ENCODE measurements at places on chromosomes 2 and 18. TPM values are rescaled to one million over a fixed set of nuclear protein-coding genes. Genes with fewer than 3 reads are reported as not detected.
A peak's percentile ranks its signal among the peaks of the same experiment; 100 is the strongest.

DNA sequence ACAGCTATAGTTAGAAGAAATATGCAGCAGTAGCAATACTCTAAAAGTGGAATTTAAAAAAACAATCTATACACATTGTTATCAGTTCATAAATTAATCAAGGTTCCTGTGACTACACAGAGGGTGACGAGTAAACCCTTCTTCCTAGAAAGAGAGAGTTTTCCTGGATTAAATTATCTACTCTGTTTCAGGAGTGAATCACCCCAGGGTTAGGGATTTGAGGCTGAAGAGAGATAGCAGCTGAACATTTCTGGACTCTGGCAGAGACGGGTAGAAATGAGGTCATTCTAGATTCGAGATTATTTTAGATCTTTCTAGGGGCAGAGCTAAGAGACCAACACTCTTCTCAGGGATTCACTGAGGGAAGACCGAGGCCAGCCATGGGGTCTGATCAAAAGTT is 38.8 kb upstream of the PMAIP1 start:
- DNase-seq = no peak

Gene ANKAR
- total RNA-seq = 5.4 TPM

Gene ZNF385B
- total RNA-seq = 1.4 TPM

Gene TMEM163
- not detected for total RNA-seq

DNA sequence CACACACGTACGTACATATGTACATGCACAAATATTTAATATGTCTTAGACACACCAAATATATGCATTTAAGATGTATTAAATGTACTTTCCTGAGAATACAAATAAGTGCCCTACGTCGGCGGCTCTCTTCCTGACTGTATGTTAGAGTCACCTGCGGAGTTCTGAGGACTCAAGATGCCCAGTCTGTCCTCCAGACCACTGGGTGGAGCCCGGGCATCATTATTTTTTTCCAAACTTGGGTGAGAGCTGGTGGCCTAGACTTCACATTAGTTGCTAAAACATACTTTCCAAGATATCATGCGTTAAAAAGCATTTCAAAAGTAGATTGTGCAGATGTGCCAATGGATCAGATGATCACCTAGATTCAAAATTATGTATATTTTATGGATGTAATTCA is 2.9 kb downstream of the IL18R1 start:
- DNase-seq = no peak

DNA sequence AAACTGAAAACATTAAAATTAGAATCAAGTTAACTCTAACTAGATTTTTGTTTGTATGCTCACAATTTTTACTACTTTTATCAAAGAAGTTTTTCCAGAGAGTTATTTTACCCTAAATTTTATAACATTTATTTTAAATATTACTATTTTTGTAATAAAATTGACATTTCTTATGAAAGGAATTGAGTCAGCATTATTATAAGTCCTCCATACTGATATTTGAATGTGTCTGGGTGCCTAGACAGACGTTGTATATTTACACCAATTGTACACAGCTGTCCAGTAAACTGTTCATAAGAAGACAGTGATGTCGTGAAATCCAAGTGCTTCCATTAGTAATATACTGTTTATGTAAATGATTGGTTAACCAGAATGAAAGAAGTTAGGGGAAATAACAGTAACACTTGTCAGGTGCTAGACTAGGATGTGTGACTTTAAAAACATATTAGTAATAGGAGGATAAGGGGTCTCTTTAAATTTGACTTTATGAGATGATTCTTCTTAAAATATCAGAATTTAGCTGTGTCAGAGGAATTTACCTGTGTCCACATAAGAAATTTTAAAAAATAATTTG is 73.7 kb downstream of the TANK start:
- DNase-seq = no peak

- DNase-seq = no peak
Measured at GRCh38 chr18:51724790-51725721, 527.6 kb upstream of the MEX3C start.

Gene ANKMY1
- total RNA-seq = 18.0 TPM

DNA sequence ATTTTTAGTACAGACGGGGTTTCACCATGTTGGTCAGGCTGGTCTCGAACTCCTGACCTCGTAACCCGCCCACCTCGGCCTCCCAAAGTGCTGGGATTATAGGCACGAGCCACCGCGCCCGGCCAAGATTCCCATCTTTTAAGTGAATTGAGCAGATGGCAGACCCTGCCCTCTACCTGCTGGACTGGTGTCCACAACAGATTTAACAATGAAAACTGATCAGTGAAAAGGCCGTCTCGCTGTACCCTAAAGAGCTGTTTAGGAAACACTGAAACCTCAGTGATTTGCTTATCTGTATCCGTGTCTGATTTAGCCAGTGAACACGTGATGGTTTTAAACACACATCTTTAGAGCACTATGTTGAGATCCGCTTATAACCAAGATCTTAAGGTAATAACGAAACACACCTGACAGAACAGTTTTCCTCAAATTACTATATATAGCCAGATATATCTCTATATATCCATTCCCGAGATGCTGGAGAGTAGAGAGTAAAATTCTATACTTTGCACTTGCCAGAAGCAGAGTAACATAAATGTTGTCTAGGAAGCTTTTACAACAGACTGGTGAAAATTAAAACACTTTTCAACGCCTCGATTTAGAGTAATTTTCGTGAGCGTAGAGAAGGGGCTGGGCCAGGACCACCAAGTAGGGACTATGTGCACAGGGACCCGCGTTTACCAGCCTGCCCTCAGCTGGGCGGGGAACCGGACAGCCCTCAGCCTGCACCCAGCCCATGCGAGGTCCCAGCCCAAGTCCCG is 594 bp downstream of the FAM161A start:
- DNase-seq = peak; percentile 93

- no peak for DNase-seq
Measured at GRCh38 chr2:5690718-5691220, 1.4 kb upstream of the SOX11 start.
